Left lung (tissue), 14 donors: ENCODE measurements at places on chromosomes 12 and 14. TPM values are rescaled to one million over a fixed set of nuclear protein-coding genes. Genes with fewer than 3 reads are reported as not detected.
A peak's percentile ranks its signal among the peaks of the same experiment; 100 is the strongest.

EGLN3 gene
- 1.3 TPM for total RNA-seq

FGF23 gene
- total RNA-seq, result not detected

FRMD6 gene
- total RNA-seq, result 21.2 TPM

OVCH1 gene
- total RNA-seq, result 0.89 TPM

CHFR gene
- total RNA-seq, result 62.6 TPM

SPIC gene
- total RNA-seq, result 0.39 TPM

TSPAN11 gene
- 4.1 TPM for total RNA-seq

AHSA1 gene
- 111 TPM for total RNA-seq

HNRNPC gene
- 377 TPM for total RNA-seq

FBRSL1 gene
- 44.7 TPM for total RNA-seq

CDC42BPB gene
- total RNA-seq, result 79.8 TPM

OGFOD2 gene
- 20.6 TPM for total RNA-seq

KRT85 gene
- not detected for total RNA-seq

C3AR1 gene
- 19.4 TPM for total RNA-seq

- no peak overlapping the region for H3K27ac ChIP-seq
- H3K4me1 ChIP-seq, result no peaks in the 10 kb centered on the region
- peaks cover 22% of the 10 kb centered on the region for H3K27me3 ChIP-seq
- H3K4me3 ChIP-seq, result no peak overlapping the region
- DNase-seq, result no peak
These were observed 171.6 kb upstream of the WSCD2 start for GRCh38 chr12:107957459-107957858.

DNA sequence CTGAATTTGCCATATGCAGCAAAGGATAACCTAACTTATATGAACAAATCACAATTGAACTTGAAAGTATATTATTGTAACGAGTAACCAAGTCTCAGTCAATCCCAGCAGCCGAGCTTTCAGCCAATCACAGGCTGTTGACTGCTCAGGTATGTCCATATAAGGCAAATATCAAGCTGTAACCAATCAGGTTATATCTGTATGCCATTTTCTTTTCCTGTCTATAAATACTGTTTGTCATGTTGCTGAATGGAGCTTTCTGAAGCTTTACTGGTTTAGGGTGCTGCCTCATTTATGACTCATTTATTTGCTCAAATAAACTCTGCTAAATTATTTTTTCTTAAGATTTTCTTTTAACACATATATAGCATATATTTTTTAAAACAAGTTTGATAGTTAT is 1059.5 kb downstream of the GALC start:
- H3K4me1 ChIP-seq, result no peaks in the 10 kb centered on the region
- H3K4me3 ChIP-seq, result no peak overlapping the region
- H3K27ac ChIP-seq, result no peak overlapping the region
- no peaks in the 10 kb centered on the region for H3K36me3 ChIP-seq
- no peaks in the 10 kb centered on the region for H3K27me3 ChIP-seq

GRCh38 chr14:72943876-72944430 is 17.7 kb downstream of the DCAF4 start:
- H3K27me3 ChIP-seq, result no peaks in the 10 kb centered on the region
- H3K27ac ChIP-seq, result no peak overlapping the region
- H3K36me3 ChIP-seq, result peaks cover 81% of the 10 kb centered on the region

DNA sequence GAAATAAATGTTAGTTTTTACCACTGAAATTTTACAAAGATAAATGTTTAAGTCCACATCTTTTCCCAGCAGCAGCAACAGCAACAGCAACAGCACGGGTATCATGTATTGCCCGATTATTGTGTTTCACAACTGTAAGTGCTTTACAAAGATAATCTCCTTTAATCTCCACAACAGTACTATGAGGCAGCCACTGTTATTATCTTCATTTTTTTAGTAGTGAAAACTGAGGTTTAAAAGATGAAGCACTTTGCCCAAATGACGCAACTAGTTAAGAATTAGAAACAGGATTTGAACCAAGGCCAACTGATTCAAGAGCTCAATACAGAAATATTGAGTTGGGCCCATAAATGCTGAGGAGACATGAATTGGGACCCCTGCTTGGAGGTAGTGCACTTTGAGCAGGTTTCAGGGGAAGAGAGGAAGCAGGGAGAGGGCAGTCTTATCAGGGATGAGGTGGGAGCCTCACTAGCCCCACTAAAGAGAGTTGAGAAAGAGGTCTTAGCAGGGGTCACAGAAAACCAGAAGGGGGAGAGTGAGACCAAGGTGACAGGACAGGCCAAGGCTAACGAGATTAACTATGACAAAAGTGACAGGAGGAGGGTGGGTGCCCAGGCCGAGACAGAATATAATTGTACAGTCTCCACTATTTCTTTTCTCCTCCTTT is 15.3 kb downstream of the KRT2 start:
- H3K4me3 ChIP-seq, result no peak overlapping the region
- H3K36me3 ChIP-seq, result no peaks in the 10 kb centered on the region
- no peak overlapping the region for H3K27ac ChIP-seq

- no peaks in the 10 kb centered on the region for H3K4me1 ChIP-seq
- DNase-seq, result peak; percentile 18
These were observed 112.7 kb downstream of the DICER1 start for GRCh38 chr14:95044463-95045105.

- no peaks in the 10 kb centered on the region for H3K4me1 ChIP-seq
- no peak overlapping the region for H3K4me3 ChIP-seq
- H3K36me3 ChIP-seq, result no peaks in the 10 kb centered on the region
These were observed 125.5 kb upstream of the DCN start for GRCh38 chr12:91307957-91308670.

GRCh38 chr14:101075025-101075800 is 171.7 kb upstream of the RTL1 start:
- peaks cover 93% of the 10 kb centered on the region for H3K27me3 ChIP-seq
- no peaks in the 10 kb centered on the region for H3K36me3 ChIP-seq
- no peaks in the 10 kb centered on the region for H3K4me1 ChIP-seq
- no peak overlapping the region for H3K4me3 ChIP-seq

- no peaks in the 10 kb centered on the region for H3K36me3 ChIP-seq
- H3K27me3 ChIP-seq, result peaks cover 76% of the 10 kb centered on the region
- no peak within 1 kb of the TSS for H3K27ac ChIP-seq
- H3K4me3 ChIP-seq, result peak within 1 kb of the TSS; percentile 48
- H3K4me1 ChIP-seq, result peaks cover 10% of the 10 kb centered on the region
- peak; percentile 84 for DNase-seq
These were observed at the start of gene COCH for GRCh38 chr14:30874120-30874998. Gene COCH, plus strand, starts transcription at chr14:30874559. Its CDS starts 380 bp downstream, at chr14:30874939.

DNA sequence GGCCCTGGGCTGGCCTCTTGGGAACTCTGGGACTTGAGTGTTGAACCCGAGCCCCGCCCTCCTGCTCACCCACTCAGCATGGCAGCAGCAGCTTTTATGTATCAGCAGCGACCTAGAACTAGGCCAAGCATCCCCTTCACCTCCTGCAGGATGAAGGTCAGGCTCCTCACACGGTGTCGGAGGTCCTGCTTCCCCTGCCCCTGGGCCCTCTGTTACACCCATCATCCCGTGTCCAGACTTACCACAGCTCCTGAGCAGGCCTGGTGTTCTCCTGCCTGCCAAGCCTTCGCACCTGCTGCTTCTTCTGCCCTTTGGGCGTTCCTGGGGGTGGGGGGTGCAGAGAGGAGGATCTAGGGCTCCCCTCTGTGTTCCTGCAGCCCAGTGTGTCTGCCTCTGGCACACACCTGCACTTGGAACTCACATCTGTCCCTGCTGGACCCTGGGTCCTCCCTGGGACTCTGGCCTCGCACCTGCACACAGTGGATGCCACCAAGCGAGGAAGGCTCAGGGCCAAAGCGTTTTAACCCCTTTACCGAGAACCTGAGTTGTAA is 80.3 kb downstream of the PAPOLA start:
- H3K27me3 ChIP-seq, result peaks cover 43% of the 10 kb centered on the region
- no peaks in the 10 kb centered on the region for H3K36me3 ChIP-seq
- H3K4me1 ChIP-seq, result no peaks in the 10 kb centered on the region
- no peak overlapping the region for H3K27ac ChIP-seq
- no peak for DNase-seq
- H3K4me3 ChIP-seq, result no peak overlapping the region

DNA sequence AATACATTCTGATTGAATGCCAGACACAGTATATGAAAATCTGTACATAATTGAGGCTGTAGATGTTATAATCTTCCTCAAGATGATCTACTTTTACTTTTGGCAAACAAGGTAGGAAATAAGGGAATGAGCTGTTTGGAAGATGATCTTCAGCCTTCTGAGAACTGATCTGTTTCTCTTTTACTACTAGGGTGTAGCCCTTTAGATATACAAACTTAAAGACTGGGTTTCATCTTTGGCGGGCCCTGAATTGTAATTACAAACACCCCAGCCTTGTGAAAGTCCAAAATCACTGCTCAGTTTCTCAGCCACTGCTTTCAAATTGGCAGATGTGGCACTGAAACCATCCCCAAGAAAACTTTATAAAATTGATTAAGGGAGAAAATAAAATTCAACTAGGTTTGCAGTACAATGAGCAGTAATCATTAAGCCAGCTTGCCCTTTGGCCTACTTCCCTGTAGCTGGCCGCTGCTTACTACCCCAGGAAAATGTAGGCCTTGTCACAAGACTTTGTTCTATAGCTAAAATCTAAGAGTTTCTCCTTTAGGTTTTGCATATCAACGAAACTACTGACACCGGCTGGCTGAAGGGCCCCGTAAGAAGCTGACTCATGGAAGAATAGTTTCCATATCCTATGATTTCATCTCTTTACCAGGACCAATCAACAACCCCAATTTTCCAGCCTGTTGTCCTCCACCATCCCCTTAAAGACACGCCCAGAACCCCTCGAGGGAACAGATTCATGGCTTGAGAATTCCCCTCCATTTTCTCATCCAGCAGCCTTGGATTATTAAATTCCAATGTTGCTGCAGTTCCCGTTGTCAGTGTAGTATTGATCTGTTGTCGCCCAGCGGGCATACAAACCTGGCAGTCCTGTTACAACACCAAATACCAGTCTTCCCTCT is 210.8 kb downstream of the PCNX1 start:
- H3K4me1 ChIP-seq, result no peaks in the 10 kb centered on the region
- no peak overlapping the region for H3K4me3 ChIP-seq
- H3K27ac ChIP-seq, result no peak overlapping the region
- DNase-seq, result no peak
- peaks cover 24% of the 10 kb centered on the region for H3K36me3 ChIP-seq
- no peaks in the 10 kb centered on the region for H3K27me3 ChIP-seq

GRCh38 chr12:51000245-51000644 is 25.9 kb downstream of the SLC11A2 start:
- H3K27ac ChIP-seq, result no peak overlapping the region
- no peaks in the 10 kb centered on the region for H3K4me1 ChIP-seq
- H3K4me3 ChIP-seq, result no peak overlapping the region
- H3K36me3 ChIP-seq, result peaks cover 100% of the 10 kb centered on the region
- DNase-seq, result no peak

- peaks cover 6% of the 10 kb centered on the region for H3K4me1 ChIP-seq
- H3K27ac ChIP-seq, result no peak overlapping the region
- H3K4me3 ChIP-seq, result no peak overlapping the region
- no peaks in the 10 kb centered on the region for H3K27me3 ChIP-seq
These were observed 83.4 kb upstream of the EVL start for GRCh38 chr14:99981806-99982205.

DNA sequence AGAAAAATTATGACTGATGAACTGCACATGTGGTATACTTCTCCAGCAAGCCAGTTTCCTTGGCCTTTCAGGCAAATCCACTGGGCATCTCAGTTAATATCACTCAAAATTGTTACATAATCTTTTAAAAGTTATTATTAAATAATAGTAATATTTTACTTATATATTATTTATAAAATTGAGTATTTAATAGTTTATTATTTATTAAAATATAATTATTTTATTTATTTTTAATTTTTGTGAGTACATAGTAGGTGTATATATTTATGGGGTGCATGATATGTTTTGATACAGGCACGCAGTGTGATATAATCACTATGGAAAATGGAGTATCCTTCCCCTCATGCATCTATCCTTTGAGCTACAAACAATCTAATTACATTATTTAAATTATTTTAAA is 384.1 kb upstream of the LRFN5 start:
- H3K4me1 ChIP-seq, result no peaks in the 10 kb centered on the region
- no peak for DNase-seq
- no peaks in the 10 kb centered on the region for H3K36me3 ChIP-seq
- no peaks in the 10 kb centered on the region for H3K27me3 ChIP-seq

DNA sequence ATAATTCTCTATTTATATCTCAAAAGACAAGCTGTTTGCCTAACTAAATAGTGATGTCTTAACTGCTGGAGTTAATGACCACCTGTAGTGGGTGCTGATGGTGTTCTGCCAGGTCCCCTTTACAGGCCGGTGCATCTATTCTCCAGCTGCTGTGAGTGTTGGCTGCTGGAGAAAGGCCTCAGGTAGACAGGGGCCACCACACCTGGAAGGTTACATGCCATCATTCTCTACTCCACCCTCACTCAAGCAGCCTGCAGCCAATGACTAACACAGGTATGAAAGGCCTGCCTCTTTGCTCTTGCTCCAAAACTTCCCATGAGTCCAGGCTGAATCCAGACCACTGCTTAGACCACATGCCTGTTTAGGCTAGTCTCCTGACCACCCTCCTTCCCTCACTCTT is 73.9 kb downstream of the RPS6KA5 start:
- no peaks in the 10 kb centered on the region for H3K4me1 ChIP-seq
- H3K27me3 ChIP-seq, result no peaks in the 10 kb centered on the region
- no peak overlapping the region for H3K27ac ChIP-seq
- DNase-seq, result no peak
- H3K36me3 ChIP-seq, result no peaks in the 10 kb centered on the region

GRCh38 chr12:7376196-7376595 is 67.8 kb downstream of the CD163L1 start:
- no peaks in the 10 kb centered on the region for H3K4me1 ChIP-seq
- no peak overlapping the region for H3K4me3 ChIP-seq

DNA sequence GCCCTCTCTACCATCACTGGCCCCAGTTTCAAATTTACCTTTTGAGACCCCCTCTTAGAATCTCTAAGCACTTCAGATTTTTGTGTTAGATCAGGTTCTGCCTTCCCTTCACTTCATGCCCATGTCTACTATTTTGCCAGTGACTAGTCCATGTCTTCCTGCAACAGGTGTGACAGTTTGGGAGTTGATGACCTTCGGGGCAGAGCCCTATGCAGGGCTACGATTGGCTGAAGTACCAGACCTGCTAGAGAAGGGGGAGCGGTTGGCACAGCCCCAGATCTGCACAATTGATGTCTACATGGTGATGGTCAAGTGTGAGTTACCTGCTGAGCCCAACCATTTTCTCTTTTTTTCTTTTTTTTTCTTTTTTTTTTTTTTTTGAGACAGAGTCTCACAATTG is 5.8 kb upstream of the PA2G4 start:
- peaks cover 9% of the 10 kb centered on the region for H3K4me1 ChIP-seq
- no peak for DNase-seq
- no peak overlapping the region for H3K4me3 ChIP-seq
- H3K27me3 ChIP-seq, result peaks cover 3% of the 10 kb centered on the region
- no peak overlapping the region for H3K27ac ChIP-seq

GRCh38 chr12:106631150-106631549 is 48.3 kb downstream of the RFX4 start:
- no peaks in the 10 kb centered on the region for H3K4me1 ChIP-seq
- no peaks in the 10 kb centered on the region for H3K36me3 ChIP-seq
- no peaks in the 10 kb centered on the region for H3K27me3 ChIP-seq
- no peak overlapping the region for H3K27ac ChIP-seq
- DNase-seq, result no peak

- no peaks in the 10 kb centered on the region for H3K4me1 ChIP-seq
- no peaks in the 10 kb centered on the region for H3K36me3 ChIP-seq
- DNase-seq, result no peak
- H3K4me3 ChIP-seq, result no peak overlapping the region
- no peak overlapping the region for H3K27ac ChIP-seq
These were observed 285.3 kb downstream of the DPF3 start for GRCh38 chr14:72608391-72609204.

GRCh38 chr12:85325442-85325841 is 45.4 kb downstream of the ALX1 start:
- no peaks in the 10 kb centered on the region for H3K36me3 ChIP-seq
- no peak overlapping the region for H3K4me3 ChIP-seq
- H3K4me1 ChIP-seq, result no peaks in the 10 kb centered on the region
- DNase-seq, result no peak
- no peak overlapping the region for H3K27ac ChIP-seq
